Spinal cord (tissue), 10 donors: ENCODE measurements at places on chromosomes 13 and 19.

DNA sequence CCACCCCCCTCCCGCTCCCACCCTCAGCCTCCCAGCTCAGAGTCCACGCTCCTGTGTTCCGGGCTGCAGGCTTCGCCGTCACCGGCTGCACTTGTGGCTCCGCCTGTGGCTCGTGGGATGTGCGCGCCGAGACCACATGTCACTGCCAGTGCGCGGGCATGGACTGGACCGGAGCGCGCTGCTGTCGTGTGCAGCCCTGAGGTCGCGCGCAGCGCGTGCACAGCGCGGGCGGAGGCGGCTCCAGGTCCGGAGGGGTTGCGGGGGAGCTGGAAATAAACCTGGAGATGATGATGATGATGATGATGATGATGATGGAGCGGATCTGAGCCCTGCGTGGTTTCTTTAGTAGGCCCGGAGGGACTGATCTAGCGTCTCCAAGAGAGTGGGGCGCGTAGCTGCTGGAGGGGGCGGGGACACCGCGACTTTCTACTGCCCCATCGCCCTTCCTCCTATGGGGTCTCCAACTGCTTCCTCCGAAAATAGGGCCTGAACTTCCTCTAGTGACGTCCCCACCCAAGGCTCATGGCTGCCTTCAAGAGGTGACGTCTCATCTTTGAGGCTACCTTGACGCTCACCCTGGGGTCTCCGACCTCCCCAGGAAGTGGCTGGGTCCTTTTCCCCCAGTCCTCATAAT lies 1.4 kb downstream of the RETN start:
- no peak for DNase-seq

DNA sequence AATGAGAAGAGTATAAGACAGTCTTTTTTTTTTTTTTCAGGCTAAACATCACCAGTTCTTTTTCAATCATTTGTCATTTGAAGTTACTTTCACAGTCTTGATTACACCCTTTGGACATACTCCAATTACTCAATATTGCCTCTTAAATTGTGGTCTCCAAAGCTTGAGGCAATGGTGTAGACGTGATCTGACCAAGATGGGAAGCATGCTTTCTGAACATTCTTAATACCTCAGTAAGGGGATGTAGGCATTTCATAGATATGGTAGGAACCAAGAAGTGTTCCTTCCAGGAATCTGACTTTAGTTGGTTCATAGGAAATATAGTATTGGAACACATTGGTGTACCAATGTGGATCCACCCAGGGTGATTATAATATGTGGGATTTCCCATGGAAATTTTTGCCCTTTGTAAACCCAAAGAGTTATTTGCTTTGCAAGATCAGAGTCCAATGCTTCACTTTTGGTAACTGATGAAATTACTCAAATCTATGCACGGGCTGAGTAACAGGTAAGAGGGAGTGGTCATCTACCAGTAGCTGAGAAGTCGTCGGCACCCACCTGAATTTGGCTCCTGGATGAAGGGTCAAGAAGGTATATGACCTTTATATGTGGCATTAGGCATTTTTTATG lies 62.2 kb downstream of the ERCC5 start:
- DNase-seq, result no peak

- DNase-seq, result no peak
Observed at GRCh38 chr13:49132479-49133002, 87.6 kb upstream of the MLNR start.

DNA sequence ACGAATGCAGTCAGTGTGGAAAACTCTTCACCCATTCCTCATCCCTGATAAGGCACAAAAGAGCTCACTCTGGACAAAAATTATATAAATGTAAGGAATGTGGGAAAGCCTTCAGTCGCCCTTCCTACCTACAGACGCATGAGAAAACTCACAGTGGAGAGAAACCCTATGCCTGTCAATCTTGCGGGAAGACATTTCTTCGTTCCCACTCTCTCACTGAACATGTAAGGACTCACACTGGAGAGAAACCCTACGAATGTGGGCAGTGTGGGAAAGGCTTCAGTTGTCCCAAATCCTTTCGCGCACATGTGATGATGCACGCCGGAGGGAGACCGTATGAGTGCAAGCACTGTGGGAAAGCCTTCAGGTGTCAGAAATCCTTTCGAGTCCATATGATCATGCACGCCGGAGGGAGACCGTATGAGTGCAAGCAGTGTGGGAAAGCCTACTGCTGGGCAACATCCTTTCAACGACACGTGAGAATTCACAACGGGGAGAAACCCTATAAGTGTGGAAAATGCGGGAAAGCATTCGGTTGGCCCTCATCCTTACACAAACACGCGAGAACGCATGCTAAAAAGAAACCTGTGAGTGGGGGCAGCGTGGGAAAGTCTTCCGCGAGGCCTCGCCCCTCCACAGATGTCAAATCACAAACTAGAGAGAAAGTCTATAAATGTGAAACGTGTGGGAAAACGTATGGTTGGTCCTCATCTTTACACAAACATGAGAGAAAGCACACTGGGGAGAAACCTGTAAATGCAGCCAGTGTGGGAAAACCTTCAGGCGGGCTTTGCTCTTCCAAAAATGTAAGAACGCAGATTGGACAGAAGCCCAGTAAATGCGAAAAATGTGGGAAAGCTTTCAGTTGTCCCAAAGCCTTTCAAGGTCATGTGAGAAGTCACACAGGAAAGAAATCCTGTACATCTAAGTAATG lies 10.5 kb downstream of the ZNF556 start:
- DNase-seq, result no peak

- DNase-seq, result peak; percentile 65
Observed at GRCh38 chr19:5624018-5624663, 1.3 kb downstream of the SAFB start.

- DNase-seq, result no peak
Observed at GRCh38 chr19:56217039-56217949, 15.2 kb downstream of the ZSCAN5C start.

DNA sequence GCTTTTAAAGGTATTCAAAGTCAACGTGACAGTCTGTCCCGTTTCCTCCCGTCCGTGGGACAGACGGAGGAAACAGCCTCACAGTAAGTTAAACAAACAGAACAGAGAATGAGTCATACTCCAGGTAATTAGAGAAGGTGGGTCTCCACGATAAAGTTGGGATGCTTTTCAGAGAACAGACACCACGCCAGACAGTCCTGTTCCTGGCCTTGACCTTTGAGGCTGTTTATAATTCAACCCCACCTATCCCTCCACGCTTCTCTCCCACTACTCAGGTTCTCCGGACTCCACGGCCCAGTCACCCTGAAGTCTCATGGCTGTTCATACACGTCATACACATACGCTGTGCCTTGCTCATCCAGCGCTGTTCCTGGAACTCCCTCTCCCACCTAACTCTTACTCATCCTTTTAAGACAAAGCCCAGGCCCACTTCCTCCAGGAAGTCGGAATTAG lies 42.5 kb downstream of the ARHGEF18 start:
- no peak for DNase-seq

DNA sequence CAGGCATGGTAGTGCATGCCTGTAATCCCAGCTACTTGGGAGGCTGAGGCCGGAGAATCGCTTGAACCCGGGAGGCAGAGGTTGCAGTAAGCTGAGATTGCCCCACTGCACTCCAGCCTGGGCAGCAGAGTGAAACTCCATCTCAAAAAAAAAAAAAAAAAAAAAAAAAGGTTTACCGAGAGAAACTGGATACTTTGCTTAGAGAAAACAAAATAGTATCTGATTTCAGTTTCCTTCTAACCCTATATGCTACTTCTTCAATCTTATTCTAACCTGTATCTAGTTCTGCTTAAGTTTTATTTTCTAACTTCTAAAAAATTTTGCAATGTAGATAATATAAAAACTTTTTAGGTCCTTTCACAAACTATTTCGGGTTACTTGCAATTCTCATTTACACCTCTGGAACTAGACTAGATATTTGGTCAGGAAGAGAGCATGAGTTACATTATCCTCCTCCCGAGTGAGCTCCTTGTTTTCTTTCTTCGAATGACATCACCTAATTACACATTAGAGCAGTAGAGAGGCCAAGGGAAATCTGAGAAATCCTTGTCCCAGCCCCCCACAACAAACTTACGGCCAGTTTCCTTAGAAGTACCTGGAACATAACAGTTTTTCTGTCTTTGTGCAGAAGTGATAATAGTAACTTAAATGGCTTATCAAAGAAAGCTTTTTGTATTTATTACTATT lies 128.9 kb downstream of the B3GLCT start:
- no peak for DNase-seq

- DNase-seq, result no peak
Observed at GRCh38 chr19:1280636-1281568, 4.8 kb upstream of the EFNA2 start.

GRCh38 chr13:64075543-64076271 lies 2660.1 kb upstream of the PCDH20 start:
- DNase-seq, result no peak

DNA sequence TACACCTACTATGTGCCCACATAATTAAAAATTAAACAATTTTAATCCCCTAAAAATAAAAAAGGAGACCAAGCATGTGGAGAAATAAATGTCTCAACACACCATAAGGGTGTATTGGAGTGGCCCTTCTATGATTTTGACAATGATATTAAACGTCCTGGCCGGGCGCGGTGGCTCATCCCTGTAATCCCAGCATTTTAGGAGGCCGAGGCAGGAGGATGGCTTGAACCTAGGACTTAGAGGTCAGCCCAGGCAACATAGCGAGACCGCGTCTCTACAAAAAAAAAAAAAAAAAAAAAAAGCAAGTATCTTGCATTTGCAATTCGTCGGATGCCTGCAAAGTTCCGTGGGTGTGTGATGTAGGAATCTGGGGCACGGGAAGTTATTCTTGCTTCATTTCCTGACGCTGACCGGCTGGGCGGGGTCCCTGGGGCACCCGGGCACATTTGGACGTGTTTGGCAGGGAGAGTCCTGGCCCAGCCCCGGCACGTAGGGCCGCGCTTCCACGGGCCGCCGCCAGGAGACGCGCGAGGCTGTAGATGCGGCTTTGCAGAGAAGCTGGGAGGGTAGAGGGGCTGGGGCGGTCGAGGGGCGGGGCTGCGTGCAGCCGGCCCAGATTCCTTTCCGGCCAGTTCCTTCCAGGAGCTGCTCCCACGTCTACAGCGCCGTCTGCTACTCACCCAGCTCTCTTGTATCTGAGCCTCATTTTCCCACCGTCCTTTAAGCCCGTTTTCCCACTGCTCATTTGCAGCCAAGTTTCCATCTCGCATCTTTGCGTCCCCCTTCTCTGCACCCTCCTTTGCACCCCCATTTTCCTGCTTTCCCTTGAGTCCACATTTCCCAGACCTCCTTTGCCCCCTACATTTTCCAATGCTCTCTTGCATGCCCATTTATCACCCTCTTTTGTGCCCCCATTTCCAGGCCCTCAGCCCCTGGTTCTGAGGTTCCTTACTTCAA lies 2.2 kb upstream of the TSPAN16 start:
- DNase-seq, result peak; percentile 69

- no peak for DNase-seq
Observed at GRCh38 chr13:98143157-98143553, 261 bp downstream of the FARP1 start.

DNA sequence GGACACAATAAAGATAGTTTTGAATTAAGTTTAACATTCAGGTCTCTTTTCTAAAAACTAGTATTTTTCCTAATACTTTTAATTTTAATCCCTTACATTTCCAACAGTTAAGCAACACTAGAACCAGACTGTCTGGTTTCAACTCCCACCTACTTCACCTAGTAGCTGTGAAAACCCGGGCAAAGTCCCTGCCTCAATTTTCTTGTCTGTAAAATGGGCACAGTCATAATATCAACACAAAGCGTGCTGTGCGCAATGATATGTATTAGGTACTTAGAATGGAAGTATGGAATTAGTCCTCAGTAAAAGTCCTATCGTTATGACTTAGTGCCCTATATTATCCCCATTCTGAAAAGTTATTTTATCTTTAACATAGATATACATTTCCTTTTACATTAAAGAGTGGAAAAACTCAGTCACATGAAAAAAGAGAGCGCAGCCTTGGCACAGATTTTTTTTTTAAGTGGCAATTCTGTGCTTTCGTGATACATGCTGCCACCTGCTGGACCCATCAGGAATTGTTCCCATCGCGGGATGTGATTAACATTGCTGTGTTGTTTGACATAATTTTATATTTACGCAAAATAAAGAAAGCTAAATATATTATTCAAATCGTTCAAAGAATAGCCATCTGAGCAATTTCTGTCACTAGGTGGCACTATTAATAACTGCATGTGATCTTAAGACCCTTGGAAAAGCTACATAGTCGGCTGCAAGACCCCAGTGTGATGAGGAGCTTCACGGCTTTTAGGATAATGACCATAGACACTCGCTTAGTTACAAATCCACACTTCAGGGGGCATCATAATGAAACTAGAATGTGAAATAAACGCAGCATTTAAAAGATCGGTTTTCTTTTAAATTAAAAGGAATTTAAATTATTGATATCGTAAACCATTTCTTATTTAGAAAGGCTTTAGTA lies 59.9 kb downstream of the LIG4 start:
- peak; percentile 91 for DNase-seq

- peak; percentile 80 for DNase-seq
Observed at GRCh38 chr13:98856983-98857382, 104.5 kb upstream of the SLC15A1 start.

DNA sequence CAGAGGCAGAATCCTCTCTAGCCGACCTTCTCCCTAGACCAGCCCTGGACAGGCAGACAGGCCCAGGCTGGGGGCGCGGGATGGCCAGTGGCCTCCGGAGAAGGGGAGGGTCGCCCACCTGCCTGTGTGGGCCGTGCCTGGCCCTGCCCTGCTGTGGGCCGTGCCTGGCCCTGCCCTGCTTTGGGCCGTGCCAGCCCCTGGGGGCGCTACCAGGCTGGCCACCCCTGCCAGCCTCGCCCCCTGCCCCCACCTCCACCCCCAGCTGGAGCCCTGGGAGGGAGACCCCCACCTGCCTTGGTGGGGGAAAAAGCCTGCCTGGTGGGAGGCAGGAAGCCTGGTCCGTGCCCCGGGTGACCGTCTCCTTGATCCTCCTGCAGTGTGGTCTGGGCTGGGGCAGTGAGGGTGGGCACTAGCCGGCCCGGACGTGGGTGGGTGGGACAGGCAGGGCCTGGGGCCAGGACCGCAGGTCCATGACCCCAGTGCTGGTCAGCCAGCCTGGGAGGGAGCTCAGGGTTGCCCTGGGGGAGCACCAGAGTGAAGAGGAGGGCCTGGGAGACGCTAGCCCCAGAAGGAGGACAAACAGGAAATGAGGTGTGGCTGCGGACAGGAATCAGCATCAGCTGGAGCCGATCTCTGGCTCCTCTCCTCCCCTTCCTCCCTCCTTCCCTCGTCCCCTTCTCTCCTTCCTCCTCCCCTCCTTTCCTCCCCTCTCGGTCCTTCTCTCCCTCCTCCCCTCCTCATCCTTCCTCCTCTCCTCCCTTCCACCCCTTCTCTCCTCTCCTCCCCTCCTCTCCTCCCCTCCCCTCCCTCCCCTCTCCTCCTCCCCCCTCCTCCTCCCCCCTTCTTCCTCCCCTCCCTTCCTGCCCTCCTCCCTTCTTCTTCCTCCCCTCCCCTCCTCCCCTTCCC lies 5.1 kb upstream of the MKNK2 start:
- DNase-seq, result no peak

DNA sequence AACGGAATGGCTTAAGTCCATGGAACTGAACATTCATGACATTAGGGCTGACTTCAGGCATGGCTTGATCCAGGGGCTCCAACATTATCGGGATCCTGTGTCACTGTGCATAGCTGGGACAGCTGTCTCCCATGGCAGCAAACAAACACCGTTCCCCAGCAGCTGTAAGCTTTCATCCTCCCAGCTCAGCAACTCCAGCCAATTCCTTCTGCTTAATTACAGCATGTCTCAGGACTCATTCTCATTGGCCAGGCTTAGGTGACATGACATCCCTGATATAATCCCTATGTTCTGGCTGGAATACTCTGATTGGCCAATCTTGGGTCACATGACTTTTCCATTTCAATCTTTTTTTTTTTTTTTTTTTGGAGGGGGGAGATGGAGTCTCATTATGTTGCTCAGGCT lies 10.9 kb upstream of the TLE5 start:
- DNase-seq, result no peak
